ENCODE measurements at places on chromosomes 3 and 15.

GRCh38 chr3:43736558-43737440, 46.1 kb downstream of the ABHD5 start:
- DNase-seq = no peak

- DNase-seq = no peak
These were observed 18.7 kb downstream of the BCL2A1 start for GRCh38 chr15:79952329-79952728.

DNA sequence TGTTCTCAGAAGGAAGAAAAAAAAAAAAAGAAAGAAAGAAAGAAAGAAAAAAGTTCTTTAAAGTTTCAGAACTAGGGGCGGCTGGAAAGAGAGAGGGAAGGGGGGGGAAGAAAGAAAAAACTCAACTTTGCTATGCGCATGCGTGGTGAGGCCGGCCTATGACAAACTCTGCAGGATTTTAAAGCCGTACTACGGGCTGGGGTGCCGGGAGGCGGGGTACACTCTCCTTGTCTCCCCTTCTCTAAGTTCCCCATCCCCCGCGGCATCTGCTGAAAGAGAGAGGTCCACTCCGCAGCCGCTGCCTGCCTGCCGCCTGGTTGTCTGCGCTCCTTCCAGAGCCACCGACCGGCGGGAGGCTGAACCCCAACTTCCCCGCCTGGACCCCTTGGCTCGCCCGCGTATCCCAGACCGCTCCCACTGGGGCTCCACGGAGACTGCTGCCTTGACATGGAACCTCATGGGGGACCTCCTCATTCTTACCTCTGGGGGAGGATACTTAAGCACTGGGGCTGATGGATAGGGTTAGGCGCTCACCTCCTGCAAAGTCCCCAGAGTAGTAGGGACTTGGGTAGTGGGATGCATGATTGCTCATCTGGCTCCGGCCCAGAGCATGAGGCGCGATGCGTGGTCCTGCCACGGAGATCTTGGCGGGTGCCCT, 1.4 kb upstream of the WNT5A start:
- peak; percentile 76 for DNase-seq

- DNase-seq = no peak
These were observed 506.4 kb downstream of the FGF12 start for GRCh38 chr3:192220915-192221314.

- DNase-seq = no peak
These were observed 290.5 kb downstream of the KBTBD8 start for GRCh38 chr3:67288466-67289106.

DNA sequence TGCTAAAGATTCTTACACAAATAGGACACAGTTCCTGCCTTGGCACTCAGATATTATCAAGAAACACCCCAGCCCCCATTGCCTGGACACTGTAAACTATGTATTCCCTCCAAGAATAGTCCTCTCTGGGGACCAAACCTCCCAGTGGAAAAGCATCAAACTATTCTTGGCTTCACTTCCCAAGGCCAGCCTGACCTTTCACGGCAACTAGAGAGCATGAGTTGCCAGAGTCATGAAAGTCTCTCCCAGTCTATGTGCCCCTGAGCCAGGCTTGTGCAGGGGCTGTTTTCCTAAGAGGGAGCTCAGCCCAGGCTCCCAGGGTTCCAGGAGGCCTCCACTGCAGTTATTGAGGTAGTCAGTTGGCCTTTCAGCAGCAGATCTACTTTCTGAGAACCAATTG, 251.9 kb upstream of the TGFBR2 start:
- no peak for DNase-seq

DNA sequence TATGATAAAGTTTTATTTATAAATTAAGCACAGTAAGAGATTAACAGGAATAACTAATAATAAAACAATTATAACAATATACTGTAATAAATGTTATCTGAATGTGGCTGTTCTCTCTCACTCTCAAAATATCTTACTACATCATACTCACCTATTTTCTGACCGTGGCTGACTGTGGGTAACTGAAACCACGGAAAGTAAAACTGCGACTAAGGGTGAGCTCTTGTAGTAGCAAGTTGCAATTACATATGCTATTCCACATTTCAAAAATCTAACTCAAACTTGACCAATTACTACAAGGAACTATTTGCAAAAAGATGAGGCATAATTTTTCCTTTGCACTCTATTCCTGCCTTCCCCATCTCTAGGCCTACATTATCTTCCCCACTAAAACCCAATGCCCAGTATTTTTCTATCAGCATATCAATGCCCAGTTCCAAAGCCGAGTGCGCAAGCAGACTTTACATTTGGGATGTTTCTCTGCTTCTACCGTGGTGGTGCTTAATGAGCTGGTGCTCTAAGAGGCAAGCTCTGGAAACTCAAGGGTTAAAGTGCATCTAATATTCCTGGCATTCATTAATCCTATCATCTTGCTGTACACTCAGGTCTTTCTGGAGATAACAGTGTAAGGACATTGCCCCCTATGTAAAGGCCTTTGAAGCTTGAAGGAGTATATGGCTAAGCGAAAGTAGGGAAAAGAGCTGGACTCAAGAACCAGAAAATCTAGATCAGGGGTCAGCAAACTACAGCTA, 6.7 kb downstream of the PCYT1A start:
- DNase-seq = no peak

DNA sequence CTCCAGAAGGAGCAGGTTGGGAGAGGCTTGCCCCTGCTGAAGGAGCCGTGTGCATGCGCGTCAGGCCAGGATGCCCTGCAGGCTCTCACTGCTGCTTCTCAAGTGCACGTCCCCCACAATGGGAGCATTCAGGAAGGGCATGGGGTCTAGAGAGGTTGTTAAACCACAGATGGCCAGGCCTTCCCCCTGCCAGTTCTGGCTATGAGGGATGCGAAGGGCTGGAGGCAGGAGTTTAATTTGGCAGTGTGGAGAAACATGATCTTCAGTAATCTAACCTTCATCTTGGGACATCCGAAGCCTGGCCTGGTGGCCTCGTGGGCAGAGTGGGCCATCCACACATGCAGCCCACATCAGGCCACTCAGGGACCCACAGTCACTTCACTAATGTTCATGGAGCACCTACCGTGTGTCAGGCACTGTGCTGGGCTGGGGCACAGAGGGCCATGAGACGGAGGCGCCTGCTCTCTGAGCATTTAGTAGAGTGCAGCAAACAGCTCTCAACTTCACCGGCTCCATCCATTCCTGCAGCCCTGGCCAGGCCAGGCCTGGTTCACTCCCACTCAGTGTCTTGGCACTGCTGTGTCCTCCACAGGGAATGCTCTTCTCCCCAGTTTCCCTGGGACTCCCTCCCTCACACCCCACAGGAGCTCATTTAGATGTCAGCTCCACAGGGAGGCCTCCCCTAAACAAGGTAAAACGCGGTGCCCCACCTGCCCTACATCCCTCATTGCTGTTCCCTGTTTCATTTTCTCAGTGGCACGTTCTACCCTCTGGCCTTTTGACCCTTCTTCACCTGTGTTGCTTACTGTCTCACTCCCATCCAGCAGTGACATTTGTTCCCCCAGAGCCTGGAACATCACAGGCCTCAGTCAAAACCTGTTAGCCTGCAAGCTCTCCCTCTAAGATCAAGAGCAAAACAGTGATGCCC, 4.0 kb downstream of the CFAP100 start:
- DNase-seq = no peak

DNA sequence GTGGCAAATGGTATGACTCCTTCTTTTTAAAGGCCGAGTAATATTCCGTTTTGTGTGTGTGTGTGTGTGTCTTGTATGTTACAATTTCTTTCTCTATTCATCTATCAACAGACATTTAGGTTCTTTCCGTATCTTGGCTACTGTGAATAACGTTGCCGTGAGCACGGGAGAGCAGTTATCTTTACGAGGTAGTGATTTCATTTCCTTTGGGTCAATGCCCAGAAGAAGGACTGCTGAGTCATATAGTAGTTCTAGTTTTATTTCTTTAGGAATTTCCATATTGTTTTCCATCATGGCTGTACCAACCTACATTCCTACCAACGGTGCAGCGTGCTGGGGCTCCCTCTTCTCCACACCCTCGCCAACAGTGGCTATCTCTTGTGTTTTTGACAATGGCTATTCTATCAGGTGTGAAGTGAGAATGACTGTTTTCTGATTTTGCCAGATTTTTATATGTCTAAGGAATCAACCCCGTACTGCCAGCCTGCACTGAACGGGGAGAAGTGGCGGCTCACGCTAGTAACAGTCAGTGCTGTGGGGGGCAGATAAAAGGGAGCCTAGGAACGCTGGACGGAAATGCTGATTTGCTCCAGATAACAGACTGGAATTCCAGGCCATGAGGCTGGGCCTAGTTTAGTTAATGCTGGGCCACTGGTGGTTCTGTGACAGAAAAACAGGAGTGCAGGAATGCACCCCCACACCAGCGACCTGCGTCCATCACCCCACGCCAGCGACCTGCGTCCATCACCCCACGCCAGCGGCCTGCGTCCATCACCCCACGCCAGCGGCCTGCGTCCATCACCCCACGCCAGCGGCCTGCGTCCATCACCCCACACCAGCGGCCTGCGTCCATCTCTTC, 168.1 kb downstream of the XXYLT1 start:
- DNase-seq = peak; percentile 55

GRCh38 chr15:98154863-98155262, 194.4 kb downstream of the ARRDC4 start:
- no peak for DNase-seq

DNA sequence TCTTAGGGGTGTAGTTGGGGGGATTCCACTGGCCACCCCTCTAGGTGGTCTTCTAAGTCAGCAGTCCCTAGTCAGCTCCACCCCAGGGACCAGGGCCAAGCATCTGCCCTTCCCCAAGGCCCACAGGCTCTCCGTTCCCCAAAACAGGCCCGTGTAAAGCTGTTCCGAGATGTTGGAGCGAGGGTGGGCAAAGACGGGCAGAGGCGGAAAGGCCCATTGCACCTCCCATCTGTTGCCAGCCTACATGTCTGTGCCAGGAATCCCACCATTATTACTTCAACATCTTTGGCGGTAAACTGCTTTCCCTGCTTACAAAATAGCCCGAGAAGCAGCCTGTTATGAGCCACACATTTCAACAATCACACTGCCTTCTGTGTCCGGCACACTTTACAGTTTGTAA, 1.9 kb upstream of the ATP2B2 start:
- no peak for DNase-seq

- DNase-seq = no peak
These were observed 207.7 kb downstream of the NAALADL2 start for GRCh38 chr3:175066617-175067415.

All from skin of body (tissue), 3 donors.